ENCODE measurements at places on chromosomes 7 and 10.
A peak's percentile ranks its signal among the peaks of the same experiment; 100 is the strongest.

DNA sequence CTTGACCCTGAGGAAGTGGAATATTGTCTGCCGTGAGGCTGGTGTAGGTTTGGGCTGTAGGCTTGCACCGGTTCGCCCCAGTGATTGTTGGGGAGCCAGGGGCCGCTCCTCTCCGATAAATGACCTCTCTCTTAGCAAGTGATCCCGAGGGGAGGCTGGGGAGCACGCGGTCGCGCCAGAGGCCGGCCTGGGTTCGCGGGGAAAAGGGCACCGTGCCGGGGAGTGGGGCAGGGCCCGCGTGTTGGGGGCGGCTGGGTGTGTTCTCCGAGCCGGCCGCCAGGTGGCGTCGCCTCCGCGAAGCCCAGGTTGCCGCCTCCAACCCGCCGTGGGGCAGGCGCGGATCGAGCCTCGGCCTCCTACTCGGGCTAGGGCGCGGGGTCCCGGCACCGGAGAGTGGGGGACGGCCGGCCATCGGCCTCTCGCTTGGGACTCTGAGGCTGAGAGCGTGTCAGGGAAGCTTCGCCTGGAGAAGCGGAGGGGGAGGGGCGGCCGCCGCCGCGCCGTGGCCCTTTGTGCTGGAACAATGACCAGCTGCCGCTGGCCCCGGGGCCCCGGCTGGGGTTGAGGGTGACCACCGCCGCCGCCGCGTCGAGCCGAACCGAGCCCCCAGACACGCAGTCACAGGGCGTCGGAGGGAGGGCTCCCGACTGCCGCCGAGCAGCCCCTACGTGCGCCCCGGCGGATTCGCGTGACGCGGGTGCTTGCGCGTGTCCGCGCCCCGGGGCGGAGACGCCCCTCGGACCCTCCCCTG, 442 bp upstream of the LZTS2 start:
- no peak for DNase-seq

GRCh38 chr7:27117887-27118491, 12.6 kb downstream of the HOXA4 start:
- no peak for DNase-seq

DNA sequence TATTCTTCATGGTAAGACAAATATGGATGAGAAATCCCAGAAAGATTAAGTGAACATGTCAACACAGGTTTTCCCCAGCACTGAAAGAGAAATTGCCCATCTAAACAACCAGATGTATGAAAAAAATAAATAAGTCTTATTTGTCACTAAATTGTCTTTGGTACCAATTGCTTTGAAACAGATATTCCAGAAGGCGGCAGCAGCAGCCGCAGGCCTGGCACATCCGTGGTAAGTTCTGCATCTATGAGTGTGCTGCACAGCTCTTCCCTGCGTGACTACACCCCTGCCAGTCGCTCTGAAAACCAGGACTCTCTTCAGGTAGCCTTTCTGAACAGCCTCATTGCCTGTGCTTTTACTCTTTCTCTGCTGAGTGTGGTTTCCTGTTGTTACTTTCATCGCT, 49.7 kb upstream of the GATAD1 start:
- no peak for DNase-seq

- DNase-seq, result no peak
Observed at GRCh38 chr7:83796760-83797159, 147.8 kb upstream of the SEMA3E start.

DNA sequence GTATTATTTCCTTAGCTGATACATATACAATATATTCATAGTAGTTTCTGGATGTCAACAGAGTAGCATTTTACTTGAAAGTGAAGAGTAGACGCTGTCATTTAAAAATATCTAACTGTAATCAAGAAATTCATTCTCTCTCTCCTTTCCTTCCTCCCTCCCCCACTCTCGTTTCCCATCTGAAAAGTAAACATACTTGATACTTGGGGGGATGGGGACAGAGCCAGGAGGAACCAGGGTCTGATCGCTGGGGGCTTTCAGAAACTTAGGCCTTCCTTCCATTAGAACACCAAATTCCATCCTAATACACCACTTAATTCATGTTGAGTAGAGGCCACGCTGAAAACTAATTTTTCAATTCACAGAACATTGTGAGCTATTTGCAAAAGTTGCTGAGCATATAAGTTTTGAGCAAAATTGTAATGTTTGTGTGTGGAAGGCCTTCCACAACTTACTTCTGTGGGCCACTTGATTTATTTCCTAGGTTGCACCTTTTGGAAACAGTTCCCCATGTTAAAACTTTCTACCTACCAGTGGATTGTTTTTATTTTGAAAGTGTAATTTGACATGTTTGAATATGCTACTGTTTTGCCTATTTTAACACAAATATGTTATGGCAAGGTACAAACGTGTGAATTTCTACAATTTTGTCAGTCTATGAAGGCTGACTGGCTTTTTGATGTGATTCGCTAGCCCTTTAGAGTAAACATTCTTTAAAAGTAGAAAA, 35.2 kb downstream of the CNPY1 start:
- DNase-seq, result no peak

DNA sequence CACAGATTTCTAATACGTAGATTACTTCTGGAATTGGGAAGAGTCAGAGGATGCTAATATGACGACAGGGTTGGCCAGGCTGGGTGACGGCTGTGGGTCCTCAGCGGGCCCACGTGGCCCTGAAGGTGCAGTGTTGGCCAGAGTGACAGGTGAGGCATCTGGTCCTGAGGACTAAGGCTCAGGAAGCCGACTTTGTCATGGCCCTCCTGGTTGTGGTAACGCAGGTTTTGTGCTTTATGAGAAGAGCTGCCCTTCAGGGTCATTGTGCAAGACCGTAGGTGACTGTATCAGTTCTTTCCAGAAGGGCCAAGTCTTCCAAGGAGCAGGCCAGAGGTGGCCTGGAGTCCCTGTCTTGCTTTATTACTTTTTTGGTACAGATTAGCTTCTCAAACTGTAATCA, 2.5 kb downstream of the EIF3B start:
- no peak for DNase-seq

- DNase-seq, result peak; percentile 34
Observed at GRCh38 chr10:8336629-8337331, 282.3 kb downstream of the GATA3 start.

DNA sequence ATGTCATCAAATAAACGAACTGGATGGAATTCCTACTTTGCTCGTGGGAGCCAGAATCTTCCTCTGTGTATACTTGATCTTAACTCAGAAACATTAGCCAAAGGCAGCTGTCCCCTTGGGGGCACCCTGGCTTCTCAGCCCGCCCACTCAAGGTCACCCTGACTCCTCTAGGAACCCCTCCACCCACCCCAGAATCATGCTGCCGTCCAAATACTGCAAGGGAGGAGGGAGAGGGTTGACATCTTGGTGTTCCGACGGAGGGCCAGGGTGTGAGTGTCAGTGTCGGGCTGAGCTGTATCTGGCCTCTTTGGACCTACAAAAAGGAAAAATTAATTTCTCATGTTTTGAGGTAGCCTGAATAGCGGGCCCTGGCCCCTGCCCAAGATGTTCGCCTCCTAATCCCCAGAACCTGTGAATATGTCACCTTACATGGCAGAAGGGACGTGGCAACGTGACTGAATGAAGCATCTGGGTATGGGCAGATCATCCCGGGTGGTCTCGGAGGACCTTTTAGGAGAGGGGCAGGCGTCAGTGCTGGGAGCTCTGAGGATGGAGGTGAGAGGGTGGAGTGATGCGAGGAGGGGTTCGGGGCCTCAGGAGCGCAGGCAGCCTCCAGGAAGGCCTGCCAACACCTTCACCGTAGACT, 40.5 kb upstream of the RBM33 start:
- no peak for DNase-seq

DNA sequence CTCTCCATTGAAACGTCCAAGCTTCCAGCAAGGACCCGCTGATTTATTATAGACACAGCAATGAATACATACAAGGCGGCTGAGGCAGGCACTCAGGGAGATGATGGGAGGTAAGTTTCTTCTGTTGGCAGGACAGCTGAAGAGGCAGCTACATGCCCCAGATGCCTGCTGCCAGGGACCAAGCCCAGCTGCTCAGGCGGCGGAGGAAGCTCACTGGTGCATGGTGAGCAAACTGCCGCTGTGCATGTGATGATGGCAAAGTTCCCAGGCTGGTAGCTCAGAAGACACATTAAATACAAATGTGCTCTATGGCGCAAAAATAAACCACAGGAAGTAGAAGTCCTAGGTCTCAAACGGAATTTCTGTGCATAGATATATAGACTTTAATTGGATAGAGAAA, 2.3 kb downstream of the DNTT start:
- DNase-seq, result no peak

DNA sequence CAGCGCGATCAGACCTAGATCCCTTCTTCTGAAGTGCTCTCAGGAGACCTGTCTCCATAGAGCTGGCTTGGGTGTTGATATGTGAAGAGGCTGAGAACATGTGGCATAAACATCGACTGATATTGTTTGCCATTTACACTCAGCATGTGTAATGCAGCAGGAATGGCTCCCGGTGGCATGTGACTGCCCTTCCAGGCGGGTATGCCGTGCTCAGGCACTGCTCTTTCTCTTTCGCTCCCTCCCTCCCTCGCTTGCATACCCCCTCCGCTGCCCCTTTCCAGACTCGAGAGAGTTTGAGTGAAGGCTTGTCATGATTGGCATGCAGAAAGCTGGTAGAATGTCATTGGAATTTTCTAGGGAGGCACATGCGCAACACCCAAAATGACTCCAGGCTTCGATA, 107.3 kb upstream of the PDCD4 start:
- no peak for DNase-seq

GRCh38 chr10:132884691-132885271, 57.6 kb downstream of the CFAP46 start:
- no peak for DNase-seq

GRCh38 chr7:148474481-148475025, 116.0 kb upstream of the C7orf33 start:
- no peak for DNase-seq

DNA sequence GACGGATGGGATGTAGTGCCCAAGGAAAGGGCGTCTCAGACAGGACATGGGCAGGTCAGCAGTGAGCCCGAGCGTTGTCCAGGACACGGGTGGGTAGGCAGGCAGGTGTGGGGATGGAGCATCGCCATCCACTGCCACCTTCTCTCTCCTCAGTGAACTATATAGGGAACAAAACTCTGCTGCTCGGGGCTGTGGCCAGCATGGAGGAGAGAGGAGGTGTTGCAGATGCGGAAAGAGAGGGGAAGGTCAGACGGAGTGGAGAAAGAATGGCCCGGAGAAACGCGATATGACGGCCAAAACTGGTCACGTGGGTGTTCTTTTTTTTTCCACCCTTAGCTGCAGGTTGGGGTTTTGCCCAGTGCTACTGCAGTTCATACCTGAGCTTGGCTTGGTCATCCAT, 71.2 kb downstream of the GRID1 start:
- no peak for DNase-seq

- DNase-seq, result no peak
Observed at GRCh38 chr7:320297-320696, 30.3 kb downstream of the FOXL3 start.

DNA sequence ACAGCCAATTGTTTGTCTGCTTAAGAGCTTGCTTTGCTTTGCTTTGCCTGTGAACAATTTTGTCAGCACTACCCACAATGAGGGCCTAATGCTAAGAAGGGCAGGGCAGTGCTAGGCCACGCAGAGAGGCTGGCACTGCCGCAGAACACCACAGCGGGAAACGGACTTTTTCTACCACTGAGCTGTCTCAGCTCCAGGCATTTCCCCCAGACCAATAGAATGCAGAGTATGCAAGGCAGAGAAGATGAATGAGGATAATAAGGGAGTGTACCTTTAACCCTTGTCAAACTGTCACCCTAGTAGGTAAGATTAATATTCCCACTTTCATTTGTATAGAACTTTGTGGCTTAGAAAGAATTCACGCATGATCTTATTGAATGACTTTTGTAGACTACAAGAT, 104.5 kb downstream of the SH3PXD2A start:
- DNase-seq, result no peak
